IMR-90 (cell line): ENCODE measurements at places on chromosomes 3 and 15. TPM values are rescaled to one million over a fixed set of nuclear protein-coding genes. Genes with fewer than 3 reads are reported as not detected.

DNA sequence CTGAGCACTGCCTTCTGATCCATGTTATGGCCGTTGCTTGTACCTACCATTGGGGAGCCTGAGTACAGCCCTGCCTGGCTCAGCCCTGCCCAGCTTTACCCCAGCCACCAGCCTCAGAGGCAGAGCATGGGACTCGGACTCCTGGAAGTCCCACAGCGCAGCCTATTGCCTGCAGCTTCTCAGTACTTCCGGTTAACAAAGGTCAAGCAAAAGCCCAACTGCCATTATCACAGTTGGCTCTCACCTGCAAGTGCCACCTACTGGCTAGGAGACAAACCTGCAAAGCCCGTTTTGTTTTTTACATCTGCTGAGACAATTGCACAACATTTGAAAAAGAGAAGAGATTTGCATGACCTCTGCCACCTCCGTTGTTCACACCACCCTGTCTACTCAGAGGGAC, 1081.7 kb downstream of the NAALADL2 start:
- no peak for DNase-seq

DNA sequence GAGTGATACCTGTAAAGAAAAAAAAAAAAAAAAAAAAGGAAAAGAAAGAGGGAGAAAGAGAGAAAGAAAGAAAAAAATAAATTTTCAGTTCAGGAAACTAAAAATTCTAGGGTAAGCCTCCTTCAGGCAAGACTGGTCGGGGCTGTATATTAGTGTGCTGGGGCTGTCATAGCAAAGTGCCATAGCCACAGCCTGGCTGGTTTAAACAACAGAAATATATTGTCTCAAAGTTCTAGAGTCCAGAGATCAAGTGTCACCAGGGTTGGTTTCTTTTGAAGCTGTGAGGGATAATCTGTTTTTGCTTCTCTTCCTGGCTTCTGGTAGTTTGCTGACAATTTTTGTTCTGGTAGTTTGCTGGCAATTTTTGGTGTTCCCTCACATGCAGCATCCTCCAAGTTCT, 48.4 kb upstream of the SLC25A26 start:
- DNase-seq = no peak

DNA sequence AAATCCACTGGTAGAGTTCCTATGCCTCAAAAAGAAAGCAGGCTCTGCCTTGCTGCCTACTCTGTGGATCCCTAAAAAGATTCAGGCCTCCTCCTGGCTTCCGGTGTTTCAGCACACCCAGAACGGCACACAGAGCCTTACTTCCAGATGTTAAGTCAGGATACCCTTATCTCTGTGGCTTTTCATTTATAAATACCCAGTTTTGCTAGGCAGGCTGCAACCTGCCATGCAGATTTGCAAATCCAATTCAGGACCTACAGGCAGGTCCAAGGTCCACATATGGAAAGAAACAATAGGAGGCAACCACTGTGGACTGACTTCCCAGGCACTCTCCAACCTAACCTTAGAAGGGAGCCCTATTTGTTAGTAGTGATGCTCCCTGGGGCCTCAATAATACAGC, 30.7 kb downstream of the EFL1 start:
- DNase-seq = no peak

- DNase-seq = no peak
Observed at GRCh38 chr3:104805042-104805441, 561.7 kb upstream of the ALCAM start.

GRCh38 chr3:15958692-15959433, 161.1 kb upstream of the ANKRD28 start:
- DNase-seq = peak; percentile 35

- no peak for DNase-seq
Observed at GRCh38 chr3:118137778-118138177, 896.9 kb downstream of the IGSF11 start.

- no peak for DNase-seq
Observed at GRCh38 chr3:150033721-150034120, 63.0 kb upstream of the PFN2 start.

GRCh38 chr3:154919226-154919625, 160.9 kb upstream of the MME start:
- no peak for DNase-seq

- no peak for DNase-seq
Observed at GRCh38 chr15:31446546-31446945, 119.9 kb downstream of the KLF13 start.

GRCh38 chr3:130527426-130527825, 10.4 kb downstream of the COL6A6 start:
- no peak for DNase-seq

GRCh38 chr3:124318014-124318413, 326.1 kb upstream of the ROPN1 start:
- DNase-seq = no peak

GRCh38 chr15:63080634-63081250, 38.2 kb downstream of the TPM1 start:
- DNase-seq = no peak

DNA sequence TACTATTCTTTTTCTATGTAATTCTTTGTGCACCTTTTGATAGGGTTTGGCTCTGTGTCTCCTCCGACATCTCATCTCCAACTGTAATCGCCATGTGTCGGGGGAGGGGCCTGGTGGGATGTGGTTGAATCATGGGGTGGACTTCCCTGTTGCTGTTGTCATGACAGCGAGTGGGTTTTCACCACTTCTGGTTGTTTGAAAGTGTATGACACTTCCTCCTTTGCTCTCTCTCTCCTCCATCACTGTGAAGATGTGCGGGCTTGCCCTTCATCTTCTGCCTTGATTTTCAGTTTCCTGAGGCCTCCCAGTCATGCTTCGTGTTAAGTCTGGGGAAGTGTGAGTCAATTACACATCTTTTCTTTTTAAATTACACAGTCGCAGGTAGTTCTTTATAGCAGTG, 225.8 kb upstream of the DPPA4 start:
- no peak for DNase-seq

The STAC gene
- 0.28 and 0.36 TPM in 2 replicates for total RNA-seq

The POU1F1 gene
- total RNA-seq = not detected in 2 replicates

The CYP1A2 gene
- not detected in 2 replicates for total RNA-seq

The SORD gene
- 21.9 and 34.2 TPM in 2 replicates for total RNA-seq

The PRSS50 gene
- total RNA-seq = not detected in 2 replicates

The DZIP1L gene
- 14.7 and 21.4 TPM in 2 replicates for total RNA-seq

The SLC28A1 gene
- not detected in 2 replicates for total RNA-seq

The ROPN1 gene
- total RNA-seq = 0.18 TPM in 1 of 2 replicates, not detected in the other

The GOLGA8S gene
- total RNA-seq = under 0.01 TPM in 2 replicates

The SNX22 gene
- total RNA-seq = under 0.01 and 0.18 TPM in 2 replicates

The ANP32A gene
- total RNA-seq = 50.0 and 72.8 TPM in 2 replicates

The LDHAL6B gene
- not detected in 2 replicates for total RNA-seq

The CDHR4 gene
- total RNA-seq = not detected in 2 replicates

The CEMIP gene
- total RNA-seq = 51.9 and 63.8 TPM in 2 replicates
